Smooth muscle cell of the brain vasculature (primary cell): ENCODE measurements at places on chromosomes 7 and 10.

GRCh38 chr10:71694039-71694501 lies 25.5 kb downstream of the C10orf105 start:
- no peak for DNase-seq

- no peak for DNase-seq
Measured at GRCh38 chr10:71584461-71584860, 135.1 kb downstream of the C10orf105 start.

DNA sequence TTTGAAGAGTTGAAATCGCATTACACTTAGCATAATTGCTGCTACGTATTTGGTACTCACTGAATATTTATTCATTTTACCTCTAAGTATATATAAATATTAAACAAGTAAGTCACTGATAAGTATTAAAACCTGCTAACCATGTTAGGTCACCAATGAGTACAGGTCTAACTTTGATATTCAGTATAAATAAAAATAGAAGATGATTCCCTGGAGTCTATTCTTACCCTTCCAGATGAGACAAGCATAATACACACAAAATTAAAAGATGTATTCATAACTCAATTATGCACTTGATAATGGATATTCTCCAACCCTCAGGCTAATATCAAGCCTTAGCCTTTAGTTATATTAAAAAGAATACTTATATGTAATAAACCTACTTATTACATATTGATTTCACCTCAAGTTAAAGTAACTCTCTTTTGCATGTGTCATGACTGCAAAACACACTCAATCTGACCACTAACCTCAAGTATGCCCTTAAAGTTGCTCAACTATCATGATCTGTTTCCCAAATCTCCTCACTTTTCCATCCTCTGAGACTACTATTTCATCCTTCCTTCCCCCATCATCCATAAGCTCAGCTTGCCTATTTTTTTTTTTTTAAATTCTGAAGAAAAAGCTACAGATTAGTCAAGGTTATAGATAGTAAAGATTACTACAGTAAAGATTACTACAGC lies 46.8 kb downstream of the IPMK start:
- no peak for DNase-seq

DNA sequence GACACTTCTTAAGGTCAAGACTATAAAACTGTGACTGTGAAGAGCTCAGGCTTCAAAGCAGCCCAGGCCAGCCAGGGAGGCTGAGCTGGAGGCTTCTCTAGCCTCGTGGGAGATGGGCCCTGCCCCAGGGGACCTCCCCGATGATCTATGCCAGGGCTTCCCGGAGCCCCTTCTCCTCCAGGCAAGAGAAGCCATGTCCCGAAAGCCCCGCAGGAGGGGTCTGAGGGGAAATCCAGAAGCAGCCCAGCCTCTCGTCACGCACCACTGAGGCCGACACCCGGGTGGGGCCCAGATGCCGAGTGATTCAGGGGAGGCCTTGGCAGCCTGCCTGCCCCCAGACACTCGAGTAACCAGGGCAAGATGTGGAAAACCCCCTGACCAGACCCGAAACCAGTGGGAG lies 63.7 kb downstream of the PROSER2 start:
- DNase-seq: no peak

GRCh38 chr7:94420328-94420727 lies 25.6 kb downstream of the COL1A2 start:
- no peak for DNase-seq

GRCh38 chr10:96665306-96665705 lies 55.0 kb downstream of the PIK3AP1 start:
- no peak for DNase-seq

DNA sequence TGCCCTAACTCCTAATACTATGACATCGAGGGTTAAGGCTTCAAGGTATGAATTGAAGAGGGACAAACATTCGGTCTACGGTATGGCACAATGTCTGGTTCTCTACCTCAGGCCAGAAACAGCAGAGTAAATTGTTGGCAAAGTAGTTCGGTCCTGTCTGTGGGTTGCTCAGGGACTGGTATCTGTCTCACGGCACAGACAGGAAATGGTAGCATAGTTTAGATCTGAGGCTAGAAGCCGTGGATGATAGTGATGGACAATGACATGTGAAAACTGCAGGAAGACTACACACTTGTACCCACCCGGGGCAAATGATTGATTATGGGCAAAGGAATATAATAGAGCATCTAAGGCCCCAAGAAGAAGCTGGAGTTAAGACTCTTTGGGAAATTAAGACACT lies 106.2 kb downstream of the TWIST1 start:
- DNase-seq: no peak

- no peak for DNase-seq
Measured at GRCh38 chr7:1948301-1948796, 278.3 kb downstream of the ELFN1 start.

- DNase-seq: no peak
Measured at GRCh38 chr10:72567889-72568640, 57.8 kb downstream of the MICU1 start.

DNA sequence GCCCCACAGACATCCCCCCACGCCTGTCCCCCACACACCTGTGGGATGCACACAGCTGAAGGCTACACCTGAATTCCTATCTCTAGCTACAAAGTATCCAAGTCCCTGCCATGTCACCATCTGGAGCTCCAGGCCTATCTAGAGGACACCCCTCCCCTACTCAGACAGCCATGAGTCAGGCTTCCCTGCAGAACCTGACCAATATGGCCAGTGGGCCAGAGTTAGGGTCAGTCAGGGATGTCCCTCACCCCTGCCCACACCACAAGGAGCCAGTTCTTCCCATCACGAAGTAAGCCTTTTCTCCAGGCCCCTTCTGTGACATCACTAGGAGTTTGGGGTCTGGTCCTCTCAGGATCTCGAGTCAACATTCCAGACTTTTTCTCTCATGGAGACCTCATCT lies 10.6 kb upstream of the SLC18A3 start:
- no peak for DNase-seq

DNA sequence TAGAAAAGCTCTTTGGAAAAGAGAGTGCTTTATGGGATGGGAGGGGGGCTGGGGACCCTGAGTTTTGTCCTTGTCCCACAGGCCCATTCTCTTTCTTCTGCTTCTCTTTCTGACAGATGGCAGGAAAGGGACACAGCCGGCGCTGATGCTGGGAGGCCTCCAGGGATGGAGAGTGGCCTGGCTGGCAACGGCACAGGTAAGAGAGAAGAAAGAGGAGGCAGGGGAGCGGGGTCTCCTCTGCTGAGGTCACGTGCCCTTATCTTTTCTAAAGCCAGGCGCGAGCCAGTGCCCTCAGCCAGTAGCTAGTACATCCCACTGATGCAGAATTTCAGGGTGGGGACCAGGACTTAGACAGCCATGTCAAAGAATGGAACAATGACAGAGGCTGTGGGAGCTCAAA lies 9.2 kb downstream of the ZNF775 start:
- DNase-seq: no peak

- no peak for DNase-seq
Measured at GRCh38 chr7:4127909-4128560, 554.1 kb upstream of the FOXK1 start.

- DNase-seq: no peak
Measured at GRCh38 chr10:76205361-76205760, 773.9 kb downstream of the LRMDA start.

DNA sequence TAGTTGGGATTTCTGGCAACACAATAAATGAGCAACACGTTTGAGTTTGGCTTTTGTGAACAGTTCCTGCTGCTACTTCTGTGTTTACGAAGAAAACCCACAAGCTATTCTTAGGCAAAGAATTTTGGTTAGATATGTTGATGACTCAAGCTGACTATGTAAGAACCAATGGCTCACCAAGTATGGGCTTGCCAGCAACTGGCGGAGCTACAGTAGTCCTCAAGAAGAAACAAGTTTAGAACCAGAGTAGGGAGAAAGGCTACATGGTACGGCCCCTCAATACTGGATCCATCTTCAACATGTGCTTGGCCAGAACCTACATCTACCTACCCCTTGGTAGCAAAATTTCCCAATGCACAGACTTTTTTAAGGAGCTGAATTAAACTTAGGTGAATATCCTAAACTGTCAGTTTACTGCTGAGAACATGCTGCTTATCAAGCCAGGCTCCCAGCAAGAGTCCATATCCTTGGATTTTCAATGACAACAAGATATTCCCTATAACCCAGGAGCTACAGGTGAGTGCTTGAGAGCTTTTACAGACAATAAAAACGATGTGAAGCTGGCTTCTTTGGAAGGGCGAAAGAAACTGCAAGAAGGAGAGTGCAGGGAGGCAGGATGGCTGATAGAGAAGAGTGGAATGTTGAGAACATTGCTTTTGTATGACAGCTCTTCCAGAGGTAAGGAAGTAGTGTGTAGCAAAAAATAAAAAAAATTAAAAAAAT lies 74.3 kb upstream of the ASAH2 start:
- peak; percentile 69 for DNase-seq

- DNase-seq: no peak
Measured at GRCh38 chr10:122492999-122493481, 31.7 kb downstream of the HTRA1 start.

GRCh38 chr10:77068969-77069368 lies 568.6 kb downstream of the KCNMA1 start:
- no peak for DNase-seq

- no peak for DNase-seq
Measured at GRCh38 chr7:130723784-130724183, 10.2 kb downstream of the KLF14 start.

GRCh38 chr7:77453531-77453930 lies 37.4 kb upstream of the GSAP start:
- DNase-seq: peak; percentile 53
